Mucosa of descending colon (tissue), 3 donors: ENCODE measurements at places on chromosomes 6 and 20.

- no peak for DNase-seq
These were observed 1252.8 kb upstream of the GJE1 start for GRCh38 chr6:140879946-140880345.

DNA sequence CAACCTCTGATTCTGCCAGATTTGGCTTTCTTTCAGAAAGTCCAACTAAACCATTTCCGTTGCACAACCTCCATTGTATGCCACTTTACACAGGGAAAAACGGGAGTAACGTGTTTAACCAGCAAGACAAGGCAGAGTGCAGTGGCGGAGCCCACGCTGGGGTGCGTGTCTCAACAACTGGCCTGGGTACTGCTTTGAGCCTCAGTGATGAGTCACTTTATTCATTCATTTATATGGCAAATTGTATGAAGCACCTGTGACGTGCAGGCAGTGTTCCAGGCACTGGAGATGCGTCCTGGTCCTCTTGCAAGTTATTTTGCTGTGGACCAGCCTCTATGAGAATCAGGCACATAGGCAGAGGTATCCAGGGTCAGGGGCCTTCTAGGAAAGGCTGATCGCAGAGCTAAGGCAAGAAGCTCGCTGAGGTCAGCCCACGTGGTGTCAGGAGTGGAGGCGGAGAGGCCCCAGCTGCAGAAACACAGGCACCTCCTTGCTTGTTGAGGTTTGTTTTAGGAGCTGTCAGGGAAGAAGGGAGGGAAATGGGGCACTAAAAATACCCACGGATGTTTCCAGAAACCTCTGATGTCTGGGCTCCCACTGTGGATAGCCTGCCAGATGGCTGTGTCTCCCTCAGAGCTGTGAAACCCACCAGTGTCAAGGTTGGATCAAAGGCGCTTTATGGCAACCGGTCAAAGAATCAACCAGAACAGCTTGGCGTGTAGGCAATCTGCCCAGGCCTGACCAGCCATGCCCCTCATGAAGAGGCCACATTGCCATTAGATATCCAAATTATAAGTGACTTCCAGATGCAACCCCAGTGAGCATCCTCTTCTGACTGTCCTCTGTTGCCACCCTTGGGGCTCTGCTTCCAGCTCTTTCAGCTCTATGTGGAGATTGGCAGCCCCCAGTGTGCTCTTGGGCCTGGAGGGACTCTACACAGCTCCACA lies 157.2 kb downstream of the CD83 start:
- DNase-seq: no peak

DNA sequence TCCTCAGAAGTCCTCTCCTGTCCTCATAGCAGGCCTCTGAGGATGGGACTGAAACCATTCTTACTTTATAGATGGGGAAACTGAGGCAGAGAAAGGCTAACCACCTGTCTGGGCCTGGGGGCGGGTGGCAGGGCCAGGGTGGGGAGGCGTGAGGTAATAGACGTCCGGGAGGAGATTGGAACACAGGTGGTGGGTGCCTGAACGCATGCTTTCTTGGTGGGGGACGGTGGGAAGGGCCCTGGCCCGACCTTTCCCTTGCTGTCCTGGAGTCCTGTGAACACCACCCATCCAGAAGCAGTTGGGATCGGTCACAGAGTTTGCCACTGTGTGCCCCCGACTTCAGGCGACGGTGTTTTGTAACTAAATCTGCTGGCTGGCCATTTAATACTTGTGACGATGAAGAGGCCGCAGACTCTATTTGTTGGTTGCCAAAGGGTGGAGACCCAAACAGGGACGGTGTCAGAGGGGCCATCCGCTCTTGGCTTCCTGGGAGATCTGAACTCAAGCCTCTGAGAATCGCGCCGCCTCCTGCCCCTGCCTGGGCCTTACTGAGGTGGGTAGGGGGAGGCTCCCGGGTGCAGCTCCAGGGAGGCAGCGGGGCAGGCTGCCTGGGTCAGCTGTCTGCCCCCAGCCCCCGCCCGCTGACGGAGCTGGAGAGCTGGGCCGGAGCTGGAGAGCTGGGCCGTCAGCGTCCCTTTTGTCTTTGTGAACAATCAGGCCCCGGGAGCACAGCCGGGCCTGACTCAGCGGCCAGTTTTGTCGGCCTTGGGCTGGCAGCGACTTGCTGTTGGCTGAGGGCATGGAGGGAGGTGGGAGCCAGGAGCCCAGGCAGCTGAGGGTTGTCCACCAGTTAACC lies 4.1 kb downstream of the RBM38 start:
- DNase-seq: peak; percentile 68

- DNase-seq: no peak
These were observed 23.9 kb upstream of the NT5E start for GRCh38 chr6:85425997-85426396.

DNA sequence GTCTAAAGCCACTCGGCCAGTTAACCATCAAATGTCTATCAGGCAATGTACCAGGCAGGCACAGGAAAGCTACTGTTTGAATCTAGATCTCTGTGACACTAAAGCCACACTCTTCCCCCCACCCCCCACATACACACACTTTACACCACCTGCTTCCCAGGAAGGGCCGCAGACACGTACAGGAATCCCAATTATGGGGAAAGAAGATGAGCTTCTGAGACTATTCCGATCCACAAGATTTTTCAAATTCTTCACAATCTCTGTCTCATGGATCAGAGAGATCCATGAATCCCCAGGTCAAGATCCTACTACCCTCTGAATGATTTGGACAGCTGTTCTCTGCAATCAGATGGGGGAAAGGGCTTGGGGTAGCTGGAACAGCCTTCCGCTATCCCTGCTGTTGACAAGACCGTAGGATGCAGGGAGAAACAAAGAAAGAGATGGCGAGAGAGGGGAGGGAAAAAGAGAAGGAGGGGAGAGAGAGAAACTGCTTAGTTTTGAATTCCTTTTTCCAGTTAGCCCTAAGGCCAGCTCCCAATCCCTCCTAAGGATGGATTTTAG lies 25.4 kb upstream of the RIMS4 start:
- no peak for DNase-seq

GRCh38 chr6:119132261-119132981 lies 54.0 kb upstream of the FAM184A start:
- no peak for DNase-seq

- DNase-seq: no peak
These were observed 10.7 kb downstream of the EZR start for GRCh38 chr6:158808442-158808833.

GRCh38 chr6:111657146-111657545 lies 51.5 kb upstream of the TRAF3IP2 start:
- DNase-seq: no peak

- no peak for DNase-seq
These were observed 70.0 kb downstream of the NRSN1 start for GRCh38 chr6:24195836-24196597.

GRCh38 chr6:22706651-22707050 lies 137.3 kb downstream of the HDGFL1 start:
- DNase-seq: no peak

- DNase-seq: no peak
These were observed 142.7 kb upstream of the SULF2 start for GRCh38 chr20:47927944-47928343.

GRCh38 chr20:49601153-49601924 lies 33.4 kb upstream of the PTGIS start:
- DNase-seq: no peak

DNA sequence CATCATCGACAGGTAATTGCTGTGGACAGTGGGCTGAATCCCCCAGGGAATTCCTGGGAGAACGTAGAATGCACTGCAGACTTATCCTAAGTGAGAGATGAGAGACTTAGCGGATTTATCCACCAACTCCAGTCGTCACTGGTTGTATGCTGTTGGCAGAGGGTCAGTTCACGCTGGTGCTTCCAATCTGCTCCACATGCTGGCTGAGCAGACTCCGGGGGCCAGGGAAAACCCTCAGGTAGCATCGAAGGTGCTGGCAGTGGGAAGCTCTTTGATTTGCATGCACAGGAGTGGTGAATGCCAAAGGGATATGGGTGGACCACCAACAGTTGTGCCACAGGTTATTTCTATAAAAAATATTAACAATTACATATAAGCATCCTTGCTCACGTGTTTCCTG lies 20.2 kb downstream of the TTLL9 start:
- DNase-seq: no peak

- no peak for DNase-seq
These were observed 7.3 kb downstream of the OARD1 start for GRCh38 chr6:41064841-41065240.

- DNase-seq: no peak
These were observed 25.8 kb upstream of the RTF2 start for GRCh38 chr20:56442389-56443365.

GRCh38 chr6:105774247-105774646 lies 311.9 kb upstream of the PRDM1 start:
- DNase-seq: no peak

DNA sequence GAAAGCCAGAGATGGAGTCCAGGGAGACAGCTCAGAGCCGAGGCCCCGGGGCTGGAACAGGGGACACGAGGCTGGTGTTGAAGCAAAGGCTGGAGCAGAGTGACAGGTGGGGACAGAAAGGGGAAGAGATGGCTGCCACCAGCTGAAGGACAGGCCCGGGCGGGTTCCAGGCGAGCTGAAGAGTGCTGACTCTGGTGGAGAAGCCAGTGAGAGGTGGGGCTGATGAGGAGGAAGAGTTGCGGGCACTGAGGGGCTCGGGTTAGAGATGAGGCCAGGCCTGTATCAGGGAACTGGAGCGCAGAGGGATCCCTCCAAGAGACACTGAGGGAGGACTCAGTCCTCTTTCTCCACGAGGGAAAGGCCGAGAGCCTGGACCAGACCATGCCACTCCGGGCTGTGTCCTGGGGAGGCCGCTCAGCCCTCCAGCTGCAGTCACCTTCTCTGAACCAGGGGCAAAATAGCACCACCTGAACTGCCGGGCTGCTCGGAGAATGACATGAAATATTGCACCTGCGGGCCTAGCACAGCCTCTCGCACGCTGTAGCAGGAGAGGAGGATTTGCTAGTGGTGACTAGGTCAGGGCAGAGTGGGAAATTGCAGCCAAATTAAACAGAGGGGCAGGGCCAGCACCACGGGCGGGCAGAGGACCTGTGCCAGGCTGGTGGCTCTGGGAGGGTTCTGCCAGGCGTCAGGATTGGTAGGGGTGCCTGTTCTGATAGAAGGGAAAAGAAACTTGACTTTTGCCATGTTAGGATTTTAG lies 175.9 kb downstream of the ZDHHC14 start:
- DNase-seq: no peak

GRCh38 chr6:53647462-53648094 lies 18.0 kb downstream of the KLHL31 start:
- DNase-seq: no peak

- no peak for DNase-seq
These were observed 89.2 kb downstream of the FAM83B start for GRCh38 chr6:54935739-54936138.

DNA sequence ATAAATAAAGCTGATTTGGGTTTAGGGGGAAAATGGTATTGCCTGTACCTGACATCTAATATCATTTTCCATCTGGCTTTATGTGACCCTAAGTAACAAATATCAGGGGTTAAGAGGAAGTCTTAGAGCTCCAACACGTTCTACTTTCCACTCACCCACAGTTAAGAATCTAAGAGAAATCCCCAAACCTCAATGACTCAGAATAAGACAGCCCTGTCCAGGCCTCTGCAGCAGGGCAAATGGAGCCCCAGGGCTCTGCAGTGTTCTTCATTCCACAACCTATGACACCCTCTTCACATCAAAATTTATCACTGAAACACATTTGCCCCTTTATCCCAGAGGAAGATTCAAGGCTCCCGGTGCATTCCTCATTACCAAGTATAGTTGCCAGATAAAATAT lies 20.3 kb upstream of the TENT5A start:
- DNase-seq: no peak

GRCh38 chr6:34742094-34742493 lies 15.2 kb upstream of the SNRPC start:
- DNase-seq: no peak

GRCh38 chr20:63957004-63957689 lies 931 bp upstream of the UCKL1 start:
- peak; percentile 88 for DNase-seq

DNA sequence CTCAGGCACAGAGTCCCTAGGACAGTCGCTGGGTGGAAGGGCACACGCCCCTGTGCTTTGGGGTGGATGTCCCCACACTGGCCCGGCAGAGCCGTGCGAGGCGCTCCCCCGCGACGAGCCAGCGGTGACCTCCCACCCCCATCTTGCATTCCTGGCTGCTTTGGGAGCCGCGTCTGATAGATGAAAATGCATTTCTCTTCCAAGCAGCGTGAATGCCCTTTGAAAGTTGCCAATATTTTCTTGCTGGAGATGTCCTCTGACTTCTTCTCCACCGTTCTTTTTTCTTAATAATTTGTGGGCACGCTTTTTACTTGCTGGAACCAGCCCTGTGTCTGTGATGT lies 29.9 kb downstream of the COL20A1 start:
- DNase-seq: no peak

DNA sequence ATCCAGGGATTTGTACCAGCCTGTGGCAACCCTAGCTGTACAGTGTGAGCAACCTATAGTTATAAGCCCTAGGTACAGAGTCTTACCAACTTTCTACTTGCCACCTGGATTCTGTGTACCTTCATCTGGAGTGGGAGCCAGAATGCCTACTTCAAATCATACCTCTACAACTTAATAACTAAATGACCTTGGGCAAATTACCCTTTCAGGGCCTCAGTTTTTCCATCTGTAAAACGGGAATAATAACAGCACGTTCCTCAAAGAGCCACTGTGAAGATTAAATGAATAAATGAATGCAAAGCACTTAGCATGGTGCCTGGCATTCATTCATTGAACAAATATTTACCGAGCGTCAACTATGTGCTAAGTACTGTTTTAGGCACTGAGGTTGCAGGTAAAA lies 50.7 kb upstream of the FAM210B start:
- DNase-seq: no peak

- no peak for DNase-seq
These were observed 12.9 kb downstream of the TSPYL1 start for GRCh38 chr6:116266803-116267202.

- no peak for DNase-seq
These were observed 132.8 kb upstream of the ZNF184 start for GRCh38 chr6:27605401-27606342.

DNA sequence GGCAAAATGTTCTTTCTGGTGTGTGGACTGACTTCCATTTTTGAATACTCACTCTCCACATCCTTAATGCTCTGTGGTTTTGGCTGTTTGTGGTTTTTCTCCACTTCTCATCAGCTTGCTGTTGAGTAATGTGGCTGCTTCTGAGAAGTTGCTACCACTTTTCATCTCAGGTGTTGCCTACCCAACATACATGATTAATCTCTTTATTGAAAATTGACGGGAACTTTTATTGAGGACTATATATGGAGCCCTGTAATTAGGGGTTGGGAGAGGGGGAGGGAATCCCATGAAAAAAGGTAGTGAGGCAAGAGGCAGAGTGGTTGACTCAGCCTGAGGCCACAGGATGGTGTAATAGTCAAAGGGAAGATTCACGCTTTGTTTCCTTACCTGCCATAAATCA lies 17.6 kb downstream of the IL22RA2 start:
- no peak for DNase-seq

GRCh38 chr6:14210663-14211561 lies 93.3 kb downstream of the CD83 start:
- DNase-seq: peak; percentile 95

GRCh38 chr6:156413154-156413553 lies 364.0 kb upstream of the ARID1B start:
- no peak for DNase-seq
